ENCODE measurements at places on chromosomes 6 and 20.

DNA sequence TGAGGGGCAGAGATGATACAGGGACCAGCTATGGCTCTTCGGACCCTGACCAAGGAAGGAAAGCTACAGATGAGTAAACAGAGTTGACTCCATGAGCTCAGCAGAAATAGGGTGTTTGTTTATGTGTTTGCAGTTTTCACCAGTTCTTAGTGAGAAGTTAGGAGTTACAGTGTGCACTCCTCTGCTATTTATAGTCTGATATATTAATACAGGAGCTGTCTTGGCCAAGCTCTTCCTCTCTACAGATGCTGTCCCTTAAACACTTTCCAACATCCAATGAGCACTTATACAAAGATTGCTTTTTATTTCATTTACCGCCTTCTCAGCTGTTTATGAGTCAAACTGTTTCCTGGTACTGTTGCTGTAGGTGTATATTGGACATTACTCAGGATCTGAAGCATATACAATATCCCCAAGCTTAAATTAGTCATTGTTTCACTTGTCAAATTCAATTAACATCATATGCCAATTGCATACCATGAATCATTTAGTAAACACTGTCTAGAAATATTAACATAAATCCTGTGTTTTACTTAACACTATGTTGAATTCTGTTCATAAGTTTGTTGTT, 618.0 kb downstream of the PRKN start:
- DNase-seq = no peak

DNA sequence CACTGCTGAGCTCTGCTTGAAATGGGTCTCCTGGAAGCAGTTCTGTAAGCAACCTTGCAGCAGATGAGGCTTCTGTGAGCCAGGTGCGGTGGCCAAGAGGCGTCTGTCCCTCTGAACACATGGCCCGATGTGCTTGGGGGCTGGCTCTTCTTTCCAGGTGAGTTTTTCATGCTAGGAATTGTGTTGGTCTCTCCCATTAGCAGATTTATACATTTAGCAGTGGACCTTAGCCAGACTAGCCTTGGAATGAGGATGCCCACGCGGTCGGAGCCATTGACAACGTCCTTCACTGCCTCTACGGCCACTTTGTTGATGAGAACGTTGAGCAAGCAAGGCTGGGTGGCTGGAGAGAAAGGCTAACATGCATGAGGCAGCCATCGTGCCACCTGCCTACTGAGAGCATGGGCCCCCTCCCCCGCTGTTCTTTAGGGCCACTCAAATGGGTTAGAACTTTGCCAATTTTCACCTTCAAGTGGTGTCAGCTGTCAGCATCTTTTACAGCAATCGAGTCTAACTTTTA, 33.5 kb downstream of the ERMARD start:
- DNase-seq = no peak

DNA sequence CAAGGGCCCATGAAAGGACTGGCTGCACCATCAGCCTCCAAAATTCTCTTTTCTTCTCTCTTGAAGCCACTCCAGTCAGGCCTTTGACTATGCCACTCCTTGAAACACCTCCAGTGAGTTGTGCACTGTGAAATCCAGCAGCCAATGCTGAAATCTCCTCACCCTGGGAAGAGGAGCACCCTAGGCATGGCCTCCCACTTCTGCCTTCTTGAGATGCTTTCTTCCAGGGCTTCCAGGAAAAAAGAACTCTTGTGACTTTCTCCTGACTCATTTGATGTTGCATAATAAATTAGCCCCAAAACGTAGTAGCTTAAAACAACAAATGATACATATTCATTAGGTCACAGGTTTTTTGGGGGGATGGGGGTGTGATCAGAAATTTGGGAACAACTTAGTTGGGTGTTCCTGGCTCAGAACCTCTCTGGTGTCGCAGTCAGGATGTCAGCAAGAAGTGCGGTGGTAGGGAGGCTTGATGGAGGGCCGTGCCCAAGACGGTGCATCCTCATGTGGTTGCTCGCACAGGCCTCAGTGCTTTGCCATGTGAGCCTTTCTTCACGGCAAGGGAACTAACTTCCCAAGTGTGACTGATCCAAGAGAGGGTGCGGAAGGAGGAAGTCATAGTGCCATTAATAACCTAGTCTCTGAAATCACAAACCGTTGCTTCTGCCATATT, 12.1 kb downstream of the NCR2 start:
- DNase-seq = no peak

- no peak for DNase-seq
These were observed 280.4 kb downstream of the ALDH8A1 start for GRCh38 chr6:134669485-134669884.

DNA sequence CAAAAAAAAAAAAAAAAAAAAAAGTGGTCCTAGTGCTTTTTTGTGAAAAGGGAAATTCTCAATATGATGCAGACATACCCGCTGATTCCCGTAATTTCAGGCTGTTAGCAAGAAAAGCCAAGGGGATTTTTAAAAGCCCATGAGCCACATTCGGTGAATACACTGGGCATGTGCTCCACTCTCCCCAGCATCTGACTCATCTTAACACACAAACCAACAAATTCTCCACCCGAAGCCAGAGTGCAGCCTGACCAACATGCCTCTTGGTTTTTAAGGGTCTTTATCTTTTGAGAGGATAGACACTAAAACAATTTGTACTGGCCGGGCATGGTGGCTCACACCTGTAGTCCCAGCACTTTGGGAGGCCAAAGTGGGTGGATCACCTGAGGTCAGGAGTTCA, 45.5 kb upstream of the CD83 start:
- no peak for DNase-seq

DNA sequence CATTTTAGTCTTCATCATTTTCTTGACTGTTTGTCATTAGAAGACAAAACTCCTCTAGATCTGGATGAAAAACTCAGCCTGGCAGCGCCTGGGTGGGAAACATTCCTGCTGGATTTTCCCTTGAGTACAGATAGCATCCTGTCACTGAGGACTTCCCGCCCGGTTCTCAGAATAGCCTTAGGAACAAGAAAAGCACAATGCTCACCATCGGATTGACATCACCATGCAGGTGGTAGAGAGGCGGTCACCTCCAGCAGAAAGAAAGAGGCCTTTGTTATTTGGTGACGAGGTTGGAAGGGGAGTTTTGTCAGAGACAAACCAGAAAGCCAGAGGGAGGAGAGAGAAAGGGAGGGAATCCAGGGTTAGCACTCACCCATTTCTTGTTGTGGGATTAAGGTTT, 39.8 kb downstream of the KIF25 start:
- DNase-seq = no peak

GRCh38 chr6:135640449-135641111, 143.0 kb upstream of the AHI1 start:
- DNase-seq = no peak
